Activated T-helper 1 cell treated with anti-CD3 and anti-CD28 coated beads, Interleukin-12 subunit alpha, Interleukin-12 subunit beta, Interleukin-2, Interleukin-4 antibody, amounts not matched to agents 30 ng/mL and 10 ng/mL and 1 ng/mL, durations not matched to agents 14 hours and 24 hours and 36 hours (primary cell): ENCODE measurements at places on chromosomes 12 and 14.

- H3K27ac ChIP-seq, result no peak overlapping the region
- no peak overlapping the region for H3K4me3 ChIP-seq
- H3K27me3 ChIP-seq, result peaks cover 3% of the 10 kb centered on the region
- H3K36me3 ChIP-seq, result no peaks in the 10 kb centered on the region
These were observed 125.2 kb upstream of the EVL start for GRCh38 chr14:99940064-99940463.

DNA sequence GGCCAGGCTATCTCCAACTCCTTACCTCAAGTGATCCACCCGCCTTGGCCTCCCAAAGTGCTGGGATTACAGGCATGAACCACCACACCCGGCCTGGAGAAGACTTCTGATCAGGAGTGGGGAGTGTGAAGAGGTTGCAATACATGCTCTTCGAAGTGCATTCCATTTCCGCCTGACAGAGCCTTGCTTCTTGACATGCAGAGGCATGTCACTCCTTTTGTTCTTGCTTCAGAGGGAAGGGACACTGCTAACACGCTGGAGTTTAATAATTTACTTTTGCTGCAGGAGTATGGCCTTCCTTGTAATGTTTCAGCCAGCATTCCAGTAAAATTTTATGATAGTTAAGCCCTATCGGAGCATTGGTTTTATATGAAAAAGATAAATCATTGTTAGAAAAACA, 74.9 kb downstream of the SLC25A47 start:
- no peak overlapping the region for H3K27ac ChIP-seq
- no peaks in the 10 kb centered on the region for H3K27me3 ChIP-seq
- H3K36me3 ChIP-seq, result peaks cover 2% of the 10 kb centered on the region
- no peaks in the 10 kb centered on the region for H3K4me1 ChIP-seq
- no peak for DNase-seq
- no peak overlapping the region for H3K4me3 ChIP-seq

GRCh38 chr14:74649673-74650072, 37.6 kb upstream of the LTBP2 start:
- no peak overlapping the region for H3K27ac ChIP-seq
- H3K36me3 ChIP-seq, result no peaks in the 10 kb centered on the region
- peaks cover 4% of the 10 kb centered on the region for H3K27me3 ChIP-seq

- peaks cover 6% of the 10 kb centered on the region for H3K4me1 ChIP-seq
- H3K27ac ChIP-seq, result no peak overlapping the region
- peaks cover 2% of the 10 kb centered on the region for H3K36me3 ChIP-seq
- H3K4me3 ChIP-seq, result no peak overlapping the region
- DNase-seq, result no peak
- H3K27me3 ChIP-seq, result peaks cover 44% of the 10 kb centered on the region
These were observed 5.2 kb upstream of the RIMKLB start for GRCh38 chr12:8692573-8692972.

- H3K36me3 ChIP-seq, result no peaks in the 10 kb centered on the region
- no peaks in the 10 kb centered on the region for H3K27me3 ChIP-seq
- no peak overlapping the region for H3K27ac ChIP-seq
- DNase-seq, result no peak
- H3K4me1 ChIP-seq, result no peaks in the 10 kb centered on the region
- no peak overlapping the region for H3K4me3 ChIP-seq
These were observed 1122.6 kb downstream of the FLRT2 start for GRCh38 chr14:86652526-86652925.

- peaks cover 32% of the 10 kb centered on the region for H3K36me3 ChIP-seq
- H3K27ac ChIP-seq, result peak overlapping the region; percentile 34
- H3K27me3 ChIP-seq, result no peaks in the 10 kb centered on the region
- peaks cover 63% of the 10 kb centered on the region for H3K4me1 ChIP-seq
- H3K4me3 ChIP-seq, result no peak overlapping the region
- DNase-seq, result no peak
These were observed 57.0 kb downstream of the CCDC88C start for GRCh38 chr14:91360490-91361232.

DNA sequence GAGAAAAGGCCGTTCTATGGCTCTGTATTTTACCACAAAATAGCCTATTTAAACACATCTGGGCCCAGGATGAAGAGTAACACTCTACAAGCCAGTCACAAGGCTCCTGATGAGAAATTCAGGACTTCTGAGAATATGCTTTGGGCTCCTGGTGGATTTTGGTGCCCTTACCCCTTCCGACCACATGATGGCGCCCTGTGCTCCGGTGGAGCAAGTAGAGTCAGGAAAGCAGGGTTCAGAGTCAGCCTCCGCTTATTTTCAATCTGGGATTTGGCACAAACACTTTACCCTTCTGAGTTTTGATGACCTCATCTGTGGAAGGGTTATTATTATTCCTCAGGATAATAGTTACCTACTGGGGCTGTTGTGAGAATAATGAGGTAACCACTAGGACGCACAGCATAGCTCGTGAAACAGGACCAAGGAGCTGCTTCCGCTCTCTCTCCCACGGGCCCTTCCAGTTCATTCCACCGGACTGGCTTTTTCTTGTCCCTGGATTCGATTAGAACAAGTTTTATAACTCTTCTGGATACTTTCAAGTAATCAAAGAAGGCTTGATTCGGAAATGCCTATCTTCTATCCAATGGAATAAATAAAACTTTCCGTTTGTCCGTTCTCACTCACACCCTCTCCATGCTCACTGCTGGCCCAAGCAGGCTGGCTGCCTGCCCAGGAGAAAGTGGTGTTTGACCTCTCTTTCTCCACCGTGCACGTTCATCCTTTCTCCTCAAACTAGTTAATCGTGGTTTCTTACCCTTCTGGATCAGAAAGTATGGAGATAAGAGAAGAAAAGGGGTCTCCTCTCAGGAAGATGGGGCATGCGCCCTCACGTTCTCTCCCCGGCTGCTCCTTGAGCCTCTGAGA, 104.6 kb downstream of the GALC start:
- H3K4me1 ChIP-seq, result no peaks in the 10 kb centered on the region
- DNase-seq, result no peak
- no peak overlapping the region for H3K27ac ChIP-seq
- H3K36me3 ChIP-seq, result no peaks in the 10 kb centered on the region
- no peaks in the 10 kb centered on the region for H3K27me3 ChIP-seq

- H3K27ac ChIP-seq, result no peak overlapping the region
- H3K36me3 ChIP-seq, result no peaks in the 10 kb centered on the region
- no peak overlapping the region for H3K4me3 ChIP-seq
- DNase-seq, result no peak
- no peaks in the 10 kb centered on the region for H3K4me1 ChIP-seq
These were observed 175.7 kb downstream of the C12orf50 start for GRCh38 chr12:87853448-87854003.

- H3K36me3 ChIP-seq, result no peaks in the 10 kb centered on the region
- H3K4me3 ChIP-seq, result no peak overlapping the region
- no peak overlapping the region for H3K27ac ChIP-seq
- H3K4me1 ChIP-seq, result no peaks in the 10 kb centered on the region
- DNase-seq, result no peak
- peaks cover 7% of the 10 kb centered on the region for H3K27me3 ChIP-seq
These were observed 82.6 kb upstream of the CCDC91 start for GRCh38 chr12:28107679-28108078.

- no peak overlapping the region for H3K4me3 ChIP-seq
- H3K27me3 ChIP-seq, result peaks cover 45% of the 10 kb centered on the region
- H3K36me3 ChIP-seq, result peaks cover 1% of the 10 kb centered on the region
- peaks cover 12% of the 10 kb centered on the region for H3K4me1 ChIP-seq
- no peak overlapping the region for H3K27ac ChIP-seq
These were observed 5.8 kb downstream of the ASCL4 start for GRCh38 chr12:107780298-107780697.

DNA sequence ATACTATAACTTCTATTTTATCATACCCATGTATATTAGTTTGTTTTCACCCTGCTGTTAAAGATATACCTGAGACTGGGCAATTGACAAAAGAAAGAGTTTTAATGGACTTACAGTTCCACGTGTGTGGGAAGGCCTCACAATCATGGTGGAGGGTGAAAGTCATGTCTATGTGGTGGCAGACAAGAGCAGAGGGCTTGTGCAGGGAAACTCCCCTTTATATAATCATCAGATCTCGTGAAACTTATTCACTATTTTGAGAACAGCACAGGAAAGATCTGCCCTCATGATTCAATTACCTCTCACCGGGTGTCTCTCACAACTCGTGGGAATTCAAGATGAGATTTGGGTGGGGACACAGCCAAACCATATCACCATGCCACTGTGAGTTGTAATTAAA, 135.8 kb downstream of the SYNE2 start:
- H3K4me3 ChIP-seq, result no peak overlapping the region
- no peak overlapping the region for H3K27ac ChIP-seq
- peaks cover 34% of the 10 kb centered on the region for H3K36me3 ChIP-seq
- H3K27me3 ChIP-seq, result no peaks in the 10 kb centered on the region
- peaks cover 13% of the 10 kb centered on the region for H3K4me1 ChIP-seq
- DNase-seq, result no peak

- peaks cover 63% of the 10 kb centered on the region for H3K36me3 ChIP-seq
- DNase-seq, result no peak
- H3K4me1 ChIP-seq, result peaks cover 54% of the 10 kb centered on the region
- H3K27ac ChIP-seq, result no peak overlapping the region
- H3K4me3 ChIP-seq, result no peak overlapping the region
These were observed 3.3 kb upstream of the RBM23 start for GRCh38 chr14:22922294-22922693.

- no peaks in the 10 kb centered on the region for H3K4me1 ChIP-seq
- DNase-seq, result no peak
- H3K27me3 ChIP-seq, result no peaks in the 10 kb centered on the region
- no peak overlapping the region for H3K4me3 ChIP-seq
- H3K27ac ChIP-seq, result no peak overlapping the region
These were observed 26.9 kb downstream of the TCP11L2 start for GRCh38 chr12:106329231-106329982.

DNA sequence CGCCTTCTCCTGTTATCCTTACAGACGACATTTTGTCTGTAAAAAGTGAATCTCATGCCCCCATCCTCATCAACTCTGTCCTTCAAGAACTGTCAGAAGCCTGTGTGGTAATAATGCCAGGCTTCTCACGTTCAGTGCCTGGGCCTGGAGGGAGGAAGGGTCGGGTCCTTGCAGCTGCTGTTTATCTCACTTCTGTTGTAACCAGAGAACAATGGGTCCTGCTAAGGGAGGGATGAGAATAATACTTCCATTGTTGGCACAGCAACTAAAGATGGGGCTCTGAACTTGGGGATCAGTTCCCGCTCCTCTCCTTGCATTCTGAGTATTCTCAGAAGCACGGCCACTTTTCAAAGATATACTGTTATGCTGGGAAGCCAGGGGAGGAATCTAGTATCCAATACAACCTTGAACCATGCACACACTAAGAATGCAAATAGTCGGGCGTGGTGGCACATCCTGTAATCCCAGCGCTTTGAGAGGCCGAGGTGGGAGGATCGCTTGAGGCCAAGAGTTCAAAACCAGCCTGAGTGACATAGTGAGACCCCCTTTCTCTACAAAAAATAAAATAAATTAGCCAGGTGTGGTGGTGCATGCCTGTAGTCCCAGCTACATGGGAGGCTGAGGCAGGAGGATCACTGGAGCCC, 38.8 kb upstream of the NINJ2 start:
- H3K27me3 ChIP-seq, result peaks cover 4% of the 10 kb centered on the region
- H3K4me3 ChIP-seq, result no peak overlapping the region
- DNase-seq, result no peak
- no peak overlapping the region for H3K27ac ChIP-seq
- peaks cover 27% of the 10 kb centered on the region for H3K4me1 ChIP-seq

DNA sequence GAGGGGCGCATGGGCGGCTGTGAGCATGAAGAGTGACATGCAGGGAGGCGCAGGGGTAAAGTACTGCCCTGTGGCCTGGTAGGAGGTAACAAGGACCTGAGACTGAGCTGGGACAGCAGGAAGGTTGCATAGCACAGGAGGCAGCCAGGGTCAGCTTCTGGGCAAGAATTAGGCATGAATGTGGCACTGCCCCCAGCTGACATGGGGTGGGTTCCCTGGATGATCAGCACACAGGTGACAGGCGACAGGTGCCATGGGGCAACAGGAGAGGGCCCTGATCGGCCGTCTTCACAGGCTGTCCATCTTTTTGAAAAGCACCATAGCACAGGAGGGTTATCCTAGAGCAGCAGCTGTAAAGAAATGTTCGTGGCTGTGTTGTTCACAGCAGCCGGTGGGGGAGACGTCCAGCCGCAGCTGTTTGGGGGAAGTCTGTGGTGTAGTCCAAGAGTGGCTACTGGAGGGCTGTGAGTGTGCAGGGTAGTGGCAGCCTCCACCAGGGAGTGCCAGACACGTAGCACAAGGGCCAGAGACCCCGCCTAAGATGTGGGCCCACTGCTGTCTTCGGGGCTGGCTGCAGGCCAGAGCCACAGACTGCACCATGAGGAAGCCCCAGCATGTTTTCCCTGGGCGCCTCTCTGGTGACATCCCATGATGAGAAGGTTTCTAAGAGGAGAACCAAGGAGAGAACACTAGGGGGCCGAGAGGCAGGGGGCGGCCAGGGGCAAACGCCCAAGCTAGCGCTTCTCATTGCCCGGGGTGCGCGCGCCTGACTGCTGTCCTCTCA, 8.4 kb downstream of the CLBA1 start:
- H3K36me3 ChIP-seq, result peaks cover 3% of the 10 kb centered on the region
- H3K4me3 ChIP-seq, result no peak overlapping the region
- DNase-seq, result no peak
- no peak overlapping the region for H3K27ac ChIP-seq
- no peaks in the 10 kb centered on the region for H3K27me3 ChIP-seq

DNA sequence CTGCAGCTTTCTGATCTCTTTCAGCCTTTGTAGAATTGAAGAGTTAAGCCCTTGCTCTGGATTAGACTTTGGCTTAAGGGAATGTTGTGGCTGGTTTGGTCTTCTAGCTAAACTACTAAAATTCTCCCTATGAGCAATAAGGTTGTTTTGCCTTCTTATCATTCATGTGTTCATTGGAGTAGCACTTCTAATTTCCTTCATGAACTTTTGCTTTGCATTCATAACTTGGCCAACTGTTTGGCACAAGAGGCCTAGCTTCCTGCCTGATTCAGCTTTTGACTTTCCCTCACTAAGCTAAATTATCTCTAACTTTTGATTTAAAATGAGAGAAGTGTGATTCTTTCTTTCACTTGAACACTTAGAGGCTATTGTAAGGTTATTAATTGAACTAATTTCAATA, 384.3 kb downstream of the RAD51B start:
- peaks cover 3% of the 10 kb centered on the region for H3K27me3 ChIP-seq
- peaks cover 15% of the 10 kb centered on the region for H3K4me1 ChIP-seq
- DNase-seq, result no peak
- H3K4me3 ChIP-seq, result no peak overlapping the region
- H3K36me3 ChIP-seq, result no peaks in the 10 kb centered on the region

DNA sequence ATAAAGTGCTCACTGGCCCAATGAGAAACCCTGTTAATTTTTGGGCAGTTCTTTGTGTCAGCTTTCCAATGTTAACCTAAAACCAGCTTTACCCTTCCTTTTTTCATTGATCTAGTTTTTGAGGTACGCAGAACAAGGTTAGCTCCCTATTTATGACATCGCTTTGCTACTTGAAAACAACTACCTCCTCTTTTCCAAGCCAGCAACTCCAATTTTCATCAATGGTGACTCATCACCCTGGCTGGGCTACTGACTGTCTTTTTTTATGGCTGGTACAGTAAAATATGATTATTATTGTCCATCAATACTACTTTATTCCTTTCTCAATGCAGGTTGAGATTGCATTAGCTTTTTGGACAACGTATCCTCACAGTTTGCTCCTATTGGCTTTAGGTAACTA, 22.5 kb upstream of the AKAP6 start:
- H3K27ac ChIP-seq, result no peak overlapping the region
- H3K4me3 ChIP-seq, result no peak overlapping the region
- H3K4me1 ChIP-seq, result no peaks in the 10 kb centered on the region
- no peaks in the 10 kb centered on the region for H3K36me3 ChIP-seq
- DNase-seq, result no peak
